HEK293T (cell line): ENCODE measurements at places on chromosomes 3 and 15.

GRCh38 chr3:55779543-55779942 lies 292.4 kb upstream of the WNT5A start:
- no peak for DNase-seq

GRCh38 chr15:66941108-66941711 lies 124.2 kb upstream of the SMAD3 start:
- DNase-seq: no peak

DNA sequence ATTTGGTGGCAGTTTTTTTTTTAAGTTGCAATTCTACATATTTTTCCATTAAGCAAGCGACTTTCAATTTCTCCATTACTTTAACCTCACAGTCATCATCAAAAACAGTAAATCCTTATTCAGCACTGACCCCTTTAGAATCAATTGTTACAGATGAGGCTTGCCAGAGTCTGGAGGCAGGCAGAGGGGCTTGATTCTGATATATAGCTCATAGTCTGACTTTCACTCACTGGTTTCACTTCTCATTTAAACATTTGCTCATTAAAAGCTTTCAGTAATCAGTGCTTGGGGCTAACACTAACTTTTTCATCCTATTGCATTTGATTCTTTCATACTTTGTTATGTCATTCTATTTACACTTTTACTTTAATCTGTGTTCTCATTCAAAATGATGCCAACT lies 88.4 kb downstream of the PYDC2 start:
- no peak for DNase-seq

- DNase-seq: no peak
Observed at GRCh38 chr3:102223132-102223531, 211.7 kb upstream of the ZPLD1 start.

- DNase-seq: no peak
Observed at GRCh38 chr3:9884555-9885165, 4.6 kb upstream of the CIDEC start.

DNA sequence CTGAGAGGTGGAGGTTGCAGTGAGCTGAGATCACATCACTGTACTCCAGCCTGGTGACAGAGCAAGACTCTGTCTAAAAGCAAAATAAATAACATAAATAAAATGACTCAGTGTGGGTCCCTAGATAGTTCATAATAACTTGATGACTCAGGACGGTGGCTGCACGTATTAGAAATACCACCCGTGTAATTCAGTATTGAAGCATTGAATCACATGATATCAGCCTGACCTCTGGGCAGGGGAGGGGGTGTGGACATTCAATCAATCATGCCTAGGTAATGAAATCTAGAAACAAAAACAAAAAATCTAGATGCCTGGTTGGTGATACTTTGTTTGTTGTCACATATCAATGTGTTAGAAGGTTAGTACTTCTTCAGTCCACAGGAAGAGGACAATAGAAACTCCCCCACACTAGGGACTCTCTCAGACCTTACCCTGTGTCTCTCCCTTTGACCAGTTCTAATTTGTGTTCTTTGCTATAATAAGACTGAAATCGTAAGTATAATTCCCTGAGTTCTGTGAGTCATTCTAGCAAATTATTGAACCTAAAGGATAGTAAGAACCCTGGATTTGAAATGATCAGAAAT lies 177.3 kb downstream of the GAP43 start:
- no peak for DNase-seq

DNA sequence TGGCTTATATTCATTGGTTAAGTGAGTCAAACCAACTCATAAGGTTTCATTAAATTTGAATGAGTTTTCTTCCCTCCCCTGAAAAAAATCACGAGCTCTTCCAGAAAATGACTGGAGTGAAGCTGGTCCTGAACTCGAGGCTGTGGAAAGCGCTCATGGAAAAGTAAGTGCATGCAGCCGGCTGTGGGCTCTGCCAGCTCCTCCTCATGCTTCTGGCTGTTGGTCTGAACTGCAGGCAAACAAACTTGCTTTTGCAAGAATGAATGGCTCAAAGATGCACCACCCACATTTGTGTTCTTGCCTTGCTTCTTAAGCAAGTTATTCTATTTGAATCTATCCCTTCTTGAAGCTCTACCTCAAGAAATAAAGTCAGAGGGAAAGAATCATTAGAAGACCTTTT lies 6.2 kb downstream of the ETV5 start:
- DNase-seq: no peak

- no peak for DNase-seq
Observed at GRCh38 chr3:45582430-45582829, 12.1 kb upstream of the LIMD1 start.

- DNase-seq: no peak
Observed at GRCh38 chr3:95327478-95327877, 1264.6 kb downstream of the NSUN3 start.

GRCh38 chr3:57078635-57079473 lies 18.4 kb downstream of the SPATA12 start:
- peak; percentile 81 for DNase-seq

GRCh38 chr3:112334691-112335433 lies 1.9 kb downstream of the CD200 start:
- no peak for DNase-seq

GRCh38 chr15:49530092-49530491 lies 90.5 kb downstream of the FAM227B start:
- no peak for DNase-seq

- no peak for DNase-seq
Observed at GRCh38 chr3:195738274-195739044, 17.7 kb downstream of the MUC20 start.

DNA sequence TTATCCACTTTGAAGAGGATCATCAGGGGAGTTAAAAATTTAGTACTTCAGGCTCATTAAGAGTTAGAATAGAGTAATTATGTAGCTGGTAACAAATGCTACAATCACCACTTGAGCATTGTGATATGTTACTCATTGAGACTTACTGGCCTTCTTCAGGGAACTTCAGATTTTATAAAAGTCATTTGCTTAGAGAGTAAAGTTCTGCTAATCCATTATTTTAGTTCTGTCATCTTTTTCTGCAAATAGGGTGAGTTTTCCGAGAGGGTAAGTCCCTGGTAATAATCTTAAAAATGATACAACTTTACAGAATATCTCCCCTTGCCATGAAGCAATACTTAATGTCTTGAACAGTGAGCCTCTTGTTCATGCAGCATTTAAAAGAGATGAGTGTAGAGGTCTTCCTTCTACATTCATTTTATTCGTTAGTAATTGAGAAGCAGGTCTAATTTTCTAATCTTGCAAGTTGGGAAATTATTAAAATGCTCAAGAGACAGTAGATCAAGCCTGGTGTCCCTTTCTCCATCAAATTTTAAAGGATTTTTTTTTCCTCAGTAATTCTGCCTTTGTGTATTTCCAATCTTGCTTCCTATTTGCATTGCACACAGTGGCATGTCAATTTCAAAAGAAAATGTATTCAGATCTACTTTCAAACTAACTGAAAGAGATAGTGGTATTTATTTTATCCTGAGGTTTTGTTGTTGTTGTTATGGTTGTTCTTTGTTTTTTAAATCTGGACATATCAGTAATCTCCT lies 52.6 kb downstream of the MBNL1 start:
- DNase-seq: no peak

GRCh38 chr3:126954141-126954842 lies 28.6 kb upstream of the PLXNA1 start:
- no peak for DNase-seq

DNA sequence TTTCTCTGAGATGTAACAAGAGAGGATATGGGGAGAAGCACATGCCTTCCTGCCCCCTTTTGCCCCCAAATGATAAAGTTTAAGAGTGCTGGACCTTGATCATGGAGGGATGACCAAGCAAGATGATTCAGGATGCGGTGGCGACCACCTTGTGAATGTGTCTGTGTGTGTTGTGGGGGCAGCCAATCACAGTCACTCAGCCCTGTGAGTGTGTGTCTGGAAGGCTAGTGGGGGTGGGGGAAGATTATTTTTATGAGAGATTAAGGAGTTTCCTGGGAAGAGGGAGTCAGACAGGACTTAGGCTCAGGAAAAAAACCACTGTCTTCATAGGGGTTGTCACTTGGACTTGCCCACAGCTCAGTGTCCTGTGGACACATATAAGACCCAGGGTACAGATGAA lies 57.8 kb upstream of the KY start:
- DNase-seq: no peak

- no peak for DNase-seq
Observed at GRCh38 chr15:43881944-43882343, 55.1 kb downstream of the WDR76 start.

DNA sequence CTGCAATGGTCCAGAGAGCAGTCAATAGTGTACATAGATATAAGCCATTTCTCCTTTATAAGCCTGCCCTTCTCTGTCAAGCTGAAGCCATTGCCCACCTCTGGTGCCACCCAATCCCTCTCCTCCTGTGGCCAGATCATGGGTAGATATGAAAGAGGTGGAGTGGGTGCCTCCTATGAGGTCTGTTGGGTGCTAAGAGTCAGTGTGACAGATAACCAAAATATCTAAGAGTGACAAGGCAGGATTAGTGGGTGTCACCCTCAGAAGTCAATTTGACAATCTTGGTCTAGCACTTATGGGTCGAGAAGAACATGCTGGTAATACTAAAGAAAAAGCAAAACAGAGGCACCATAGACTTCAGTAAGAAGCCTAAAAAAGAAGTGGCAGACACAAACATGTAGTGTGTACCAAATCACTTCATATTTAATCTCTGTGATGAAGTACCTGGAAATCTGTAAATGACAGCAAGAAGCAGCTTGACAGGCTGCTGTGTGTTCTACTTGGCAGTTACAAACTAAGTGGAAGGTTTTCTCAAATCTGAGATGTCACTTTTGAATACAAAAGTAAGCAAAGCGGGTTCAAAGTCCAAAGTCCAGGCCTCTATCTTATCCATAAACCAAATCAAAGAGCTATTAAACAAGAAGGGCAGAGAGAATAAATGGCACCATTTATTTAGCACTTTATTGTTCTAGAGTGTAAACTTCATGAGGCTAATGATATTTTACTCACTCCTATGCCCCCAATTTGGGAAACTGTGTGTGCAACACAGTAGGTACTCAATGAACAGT lies 118.9 kb upstream of the EOMES start:
- DNase-seq: no peak

GRCh38 chr15:88736204-88736603 lies 67.0 kb upstream of the ACAN start:
- no peak for DNase-seq

- DNase-seq: no peak
Observed at GRCh38 chr3:9028134-9028533, 64.9 kb upstream of the RAD18 start.

DNA sequence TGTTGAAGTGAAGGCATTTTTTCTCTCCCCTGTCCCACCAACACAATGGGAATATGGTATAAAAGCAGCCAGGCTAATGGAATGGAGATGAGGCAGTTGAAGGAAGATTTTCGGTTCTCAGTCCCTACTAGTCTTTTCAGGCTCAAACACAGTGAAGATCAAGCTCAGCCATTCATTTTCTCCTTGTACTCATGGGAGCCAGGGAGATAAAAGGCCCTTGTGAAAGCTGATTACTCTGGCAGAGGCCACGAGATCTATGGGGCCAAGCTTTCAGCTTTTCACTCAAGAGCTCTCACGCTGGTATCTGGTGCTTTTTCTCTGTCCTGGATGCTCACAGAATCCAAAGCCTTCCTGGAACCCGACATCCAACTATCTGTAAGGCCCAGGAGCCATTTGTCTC lies 14.5 kb upstream of the FAN1 start:
- no peak for DNase-seq

DNA sequence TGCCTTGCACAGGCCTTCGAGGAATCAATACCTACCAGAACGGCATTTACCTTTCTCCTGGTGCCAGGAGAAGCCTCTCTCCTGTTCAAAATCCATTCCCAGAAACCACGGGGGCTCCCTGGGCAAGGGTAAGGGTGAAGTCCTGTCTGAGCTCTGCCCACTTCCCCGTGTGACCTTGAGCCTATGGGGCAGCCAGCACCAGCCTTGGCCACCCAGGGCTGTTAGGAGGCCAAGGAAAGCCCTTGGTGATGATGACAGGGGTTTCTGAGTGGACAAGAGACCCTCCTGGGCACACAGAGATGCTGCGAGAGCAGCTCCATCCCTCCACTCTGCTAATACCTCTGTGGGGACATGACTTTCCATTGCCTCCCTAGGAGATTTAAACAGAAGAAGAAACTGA lies 5.9 kb downstream of the SCN5A start:
- DNase-seq: no peak

DNA sequence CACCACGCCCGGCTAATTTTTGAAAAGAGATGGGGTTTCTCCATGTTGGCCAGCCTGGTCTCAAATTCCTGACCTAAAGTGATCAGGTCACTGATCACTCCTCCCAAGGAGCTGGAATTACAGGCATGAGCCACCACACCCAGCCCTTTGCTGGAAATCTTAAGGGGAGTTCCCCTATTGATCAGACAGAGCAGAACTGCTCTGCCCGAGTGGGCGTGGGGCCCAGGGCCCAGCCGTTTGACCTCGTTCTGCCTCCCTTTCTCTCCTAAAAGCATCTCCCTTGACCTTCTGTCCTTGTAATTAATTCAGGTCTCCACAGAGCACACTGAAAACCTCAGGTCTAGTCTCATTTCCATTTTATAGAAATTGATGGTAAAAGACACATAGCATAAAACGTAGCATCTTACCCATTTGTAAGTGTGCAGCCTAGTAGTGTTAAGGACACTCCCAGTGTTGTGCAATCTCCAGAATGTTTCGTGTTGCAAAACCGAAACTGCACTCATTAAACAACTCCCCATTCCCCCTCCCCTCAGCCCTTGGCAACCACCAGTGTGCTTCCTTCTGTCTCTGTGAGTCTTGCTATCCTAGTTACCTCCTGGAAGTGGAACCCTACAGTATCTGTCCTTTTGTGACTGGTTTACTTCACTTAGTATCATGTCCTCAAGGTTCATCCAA lies 89.3 kb downstream of the SLCO3A1 start:
- no peak for DNase-seq

DNA sequence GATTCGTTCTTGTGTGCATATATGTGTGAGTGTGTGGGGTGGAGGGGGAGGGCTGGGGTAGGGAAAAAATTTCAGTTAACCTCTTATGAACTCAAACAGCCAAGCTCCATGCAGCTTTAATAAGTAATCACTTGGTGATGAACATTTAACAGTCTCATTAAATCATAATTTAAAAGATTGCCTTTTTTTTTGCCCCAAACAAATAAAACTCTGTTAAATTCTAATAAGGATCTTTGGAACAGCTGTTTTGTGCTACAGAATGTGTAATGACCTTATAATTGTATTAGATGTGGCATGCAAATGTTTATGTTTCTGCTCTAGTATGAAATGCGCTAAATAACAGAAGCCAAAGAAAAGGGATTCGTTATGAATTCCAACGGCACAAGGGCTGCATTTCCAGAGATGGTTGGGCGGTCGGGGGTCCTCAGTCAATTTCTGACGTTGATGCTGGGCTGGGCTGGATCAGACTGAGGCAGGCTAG lies 80.0 kb upstream of the RORA start:
- no peak for DNase-seq

GRCh38 chr3:166531730-166532129 lies 694.5 kb upstream of the BCHE start:
- DNase-seq: no peak

- DNase-seq: no peak
Observed at GRCh38 chr3:111961461-111962164, 17.2 kb upstream of the ABHD10 start.

DNA sequence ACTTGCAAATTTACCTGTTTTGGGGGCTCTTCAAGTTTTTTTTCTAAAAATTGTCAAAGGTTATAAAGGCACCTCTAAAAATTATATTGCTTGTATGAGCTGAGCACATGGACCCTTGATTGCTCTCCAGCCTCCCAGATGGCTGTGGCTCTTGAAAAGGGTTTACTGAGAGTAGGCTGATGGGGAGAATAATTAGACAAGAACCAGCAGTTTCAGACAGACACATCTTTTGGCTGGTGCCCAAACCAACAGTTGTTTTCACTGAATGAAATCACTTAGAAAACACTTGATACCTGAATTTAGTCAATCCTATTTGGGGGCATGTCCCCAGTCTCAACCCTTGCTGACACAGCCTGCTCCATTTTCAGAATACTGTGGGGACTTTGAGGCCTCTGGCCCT lies 217.6 kb downstream of the KBTBD8 start:
- DNase-seq: no peak
